ENCODE measurements at places on chromosomes 6 and 20.

DNA sequence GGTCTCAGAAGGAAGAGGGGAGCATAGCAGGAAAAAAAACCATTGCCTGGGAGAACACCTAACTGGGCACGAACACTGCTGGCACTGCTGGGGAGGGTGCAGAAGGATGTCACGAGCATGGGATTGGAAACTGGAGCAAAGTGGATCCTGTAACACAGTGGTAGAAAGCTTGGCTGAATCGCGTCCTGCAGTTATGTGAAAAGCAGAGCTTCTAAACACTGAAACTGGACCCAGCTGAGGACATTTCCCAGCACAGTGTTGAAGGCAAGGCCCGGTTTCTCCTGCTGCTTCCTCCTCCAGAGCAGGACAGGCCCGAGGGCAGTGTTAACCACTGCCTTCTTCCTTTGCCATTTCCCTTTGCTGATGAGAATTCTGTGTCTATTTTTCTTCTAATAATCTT lies 6.7 kb downstream of the APMAP start:
- no peak for ATAC-seq

DNA sequence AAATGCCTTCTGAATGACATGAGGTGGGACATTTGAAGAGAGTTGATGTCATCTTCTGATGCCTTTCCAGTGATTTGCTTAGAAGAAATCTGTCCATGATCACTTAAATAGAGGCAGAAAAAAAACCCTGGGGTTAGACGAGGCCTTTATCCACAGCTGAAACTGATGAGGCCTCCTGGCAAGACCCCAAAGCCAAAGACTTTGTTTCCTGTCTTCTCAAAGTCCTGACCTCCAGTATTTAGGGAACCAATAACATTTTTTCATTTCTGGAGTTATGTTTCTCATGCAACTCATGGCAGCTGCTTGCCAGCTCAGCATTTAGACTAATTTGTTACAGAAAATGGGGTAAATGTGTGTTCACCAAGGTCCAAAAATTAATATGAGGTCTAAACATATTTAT lies 248.0 kb upstream of the PRDM1 start:
- no peak for ATAC-seq

DNA sequence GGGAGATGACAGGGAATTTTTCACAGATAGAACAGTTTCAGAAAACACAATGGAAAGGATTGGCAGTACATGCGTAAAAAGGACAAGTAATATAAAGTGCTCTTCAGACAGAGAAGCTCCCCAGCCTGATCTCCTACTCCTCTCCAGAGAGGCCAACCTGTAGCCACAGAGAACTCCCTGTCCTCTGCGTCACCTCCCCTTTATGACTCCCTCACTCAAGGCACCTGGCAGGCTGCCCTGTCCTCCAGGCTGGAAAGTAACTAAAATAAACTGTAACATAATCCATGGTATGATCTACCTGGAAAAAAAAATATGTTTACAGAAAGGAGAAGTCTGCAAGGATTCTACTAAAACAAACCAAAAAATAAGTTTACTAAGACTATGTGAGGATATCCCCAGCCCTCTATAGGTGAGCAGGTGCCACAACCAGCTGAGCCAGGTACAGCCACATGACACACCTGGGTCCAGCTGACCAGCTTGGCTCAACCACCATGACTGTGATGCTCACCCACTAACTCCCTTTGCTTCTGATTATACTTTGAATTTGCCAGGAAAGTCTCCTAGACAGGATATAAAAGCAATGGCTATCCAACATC lies 29.2 kb downstream of the MBOAT1 start:
- ATAC-seq, result peak; percentile 62

GRCh38 chr20:64024141-64024990 lies 11.6 kb upstream of the C20orf204 start:
- ATAC-seq, result no peak

GRCh38 chr20:20205862-20206236 lies 153.5 kb downstream of the CFAP61 start:
- no peak for ATAC-seq

DNA sequence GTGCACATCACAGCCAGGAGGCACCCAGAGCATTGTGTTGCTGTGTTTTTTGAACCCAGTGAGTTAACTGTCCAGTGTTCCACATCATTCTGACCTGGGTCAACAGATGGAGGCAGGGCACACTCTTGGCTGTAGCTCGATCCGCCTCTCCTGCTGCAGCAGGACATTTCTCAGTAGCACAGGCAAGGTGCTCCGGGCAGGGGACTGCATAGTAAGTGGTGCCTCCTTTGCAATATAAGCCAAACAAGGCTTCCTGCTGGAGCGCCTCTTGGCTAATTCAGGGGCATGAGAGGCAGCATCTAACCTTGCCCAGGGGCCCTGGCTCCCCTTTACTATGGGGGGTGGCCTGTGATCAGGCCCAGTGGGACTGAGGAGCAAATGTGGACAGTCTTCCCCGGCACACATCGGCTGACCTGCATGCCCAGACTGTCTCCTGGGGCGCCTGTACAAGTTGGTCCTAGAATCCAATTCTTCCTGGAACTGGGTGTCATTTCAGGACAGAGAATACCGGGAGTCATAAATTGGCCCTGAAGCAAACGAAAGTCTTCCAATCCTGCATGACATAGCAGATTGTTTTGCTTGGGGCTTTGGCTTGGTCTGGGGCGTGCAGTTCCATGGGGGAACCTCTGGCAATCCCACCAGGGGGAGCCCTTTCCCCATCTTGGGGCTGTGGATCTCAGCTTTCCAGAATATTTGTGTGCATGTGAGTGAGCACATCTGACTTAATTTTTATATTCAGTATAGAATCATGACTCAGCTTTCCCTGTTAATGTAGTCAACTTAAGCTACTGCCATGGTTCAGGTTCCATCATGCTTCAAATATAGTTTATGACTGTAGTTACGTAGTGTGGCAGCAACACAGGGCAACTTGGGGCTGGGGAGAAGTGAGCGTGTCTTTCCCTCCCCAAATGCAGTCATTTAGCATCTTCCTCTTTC lies 56.0 kb upstream of the DDR1 start:
- ATAC-seq, result peak; percentile 97

- ATAC-seq, result no peak
These were observed 443.8 kb downstream of the BCKDHB start for GRCh38 chr6:80550281-80550680.

- no peak for ATAC-seq
These were observed 10.3 kb downstream of the FOXQ1 start for GRCh38 chr6:1322156-1322555.

DNA sequence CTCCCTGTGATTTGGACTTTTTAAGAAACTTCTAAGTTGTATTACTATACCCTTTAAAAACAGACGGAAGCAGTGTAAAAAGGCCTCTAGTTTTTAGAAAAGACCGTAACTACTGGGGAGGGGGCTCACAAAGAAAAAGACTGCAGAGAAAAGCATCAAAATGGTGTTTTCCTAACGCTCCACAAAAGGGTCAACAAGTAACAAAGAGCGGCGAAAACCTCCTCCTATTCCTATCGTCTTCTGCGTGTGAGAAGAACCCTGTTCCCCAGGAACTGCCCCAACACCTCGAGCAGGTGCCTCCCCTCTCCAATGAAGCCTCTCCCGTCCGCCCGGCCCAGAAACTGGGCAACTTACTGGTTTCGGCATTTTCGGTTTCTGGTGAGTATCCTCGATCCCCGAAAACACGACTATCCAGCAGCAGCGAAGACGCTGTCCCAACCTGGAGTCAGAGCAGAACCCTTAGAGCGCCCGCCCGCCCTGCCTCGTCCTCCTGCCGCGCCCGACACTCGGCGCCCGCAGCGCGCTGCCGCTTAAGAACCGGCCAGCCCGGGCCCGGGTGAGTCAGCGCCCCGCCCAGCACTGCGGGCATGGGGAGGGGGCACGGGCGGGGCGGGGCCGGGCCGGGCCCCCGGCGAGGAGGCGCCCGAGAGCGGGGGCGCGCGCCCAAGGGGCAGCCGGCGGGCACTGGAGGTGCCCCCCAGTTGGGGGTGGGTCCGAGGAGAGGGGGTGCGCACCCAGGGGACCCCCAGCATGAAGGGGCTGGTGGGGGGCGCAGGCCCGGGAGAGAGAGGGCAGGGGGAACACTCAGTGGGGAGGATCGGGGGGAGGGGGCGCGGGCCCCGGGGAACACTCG lies 1.2 kb downstream of the EZR start:
- peak; percentile 86 for ATAC-seq

GRCh38 chr6:150659046-150659763 lies 59.5 kb downstream of the PLEKHG1 start:
- no peak for ATAC-seq
